ENCODE measurements at places on chromosomes 2 and 18. TPM values are rescaled to one million over a fixed set of nuclear protein-coding genes. Genes with fewer than 3 reads are reported as not detected.

GRCh38 chr2:94870440-94871225, 597 bp upstream of the TEKT4 start:
- no peak overlapping the region for H3K27ac ChIP-seq
- H3K27me3 ChIP-seq, result peaks cover 2% of the 10 kb centered on the region
- no peaks in the 10 kb centered on the region for H3K36me3 ChIP-seq
- H3K4me1 ChIP-seq, result peaks cover 6% of the 10 kb centered on the region
- DNase-seq, result no peak

MYO5B gene
- not detected for total RNA-seq

DNA sequence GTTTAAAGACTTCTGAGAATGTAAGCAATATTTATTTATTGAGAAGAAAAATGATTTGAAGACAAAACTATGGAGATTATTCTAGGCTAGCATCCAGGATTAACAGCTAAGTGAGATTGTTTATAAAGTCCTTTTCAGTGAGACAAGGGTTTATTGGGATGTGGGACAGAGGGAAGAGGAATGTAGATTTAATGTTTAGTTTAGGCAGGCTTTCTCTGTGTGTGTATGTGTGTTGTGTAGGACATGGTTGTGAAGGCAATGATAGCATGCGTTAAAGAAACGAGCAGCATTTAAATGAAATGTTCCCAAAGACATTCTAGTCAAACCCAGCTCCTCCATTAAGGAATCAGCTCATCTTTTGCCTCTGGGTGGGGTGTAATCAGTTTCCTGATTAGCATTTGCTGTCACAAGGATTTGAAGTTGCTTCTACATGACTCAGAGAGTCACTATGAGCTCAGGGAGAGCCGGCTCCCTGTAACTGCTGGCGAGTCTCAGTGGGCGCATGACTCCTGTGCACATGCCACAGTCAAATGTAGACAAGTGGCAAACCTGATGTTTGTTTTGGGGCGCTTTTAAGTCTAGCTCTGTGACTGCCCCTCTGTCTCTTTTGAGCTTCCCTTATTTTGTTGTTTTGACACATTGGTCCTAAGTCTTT, 442.2 kb upstream of the CELF4 start:
- no peaks in the 10 kb centered on the region for H3K4me1 ChIP-seq
- H3K4me3 ChIP-seq, result no peak overlapping the region
- no peak for DNase-seq
- H3K36me3 ChIP-seq, result no peaks in the 10 kb centered on the region

DNA sequence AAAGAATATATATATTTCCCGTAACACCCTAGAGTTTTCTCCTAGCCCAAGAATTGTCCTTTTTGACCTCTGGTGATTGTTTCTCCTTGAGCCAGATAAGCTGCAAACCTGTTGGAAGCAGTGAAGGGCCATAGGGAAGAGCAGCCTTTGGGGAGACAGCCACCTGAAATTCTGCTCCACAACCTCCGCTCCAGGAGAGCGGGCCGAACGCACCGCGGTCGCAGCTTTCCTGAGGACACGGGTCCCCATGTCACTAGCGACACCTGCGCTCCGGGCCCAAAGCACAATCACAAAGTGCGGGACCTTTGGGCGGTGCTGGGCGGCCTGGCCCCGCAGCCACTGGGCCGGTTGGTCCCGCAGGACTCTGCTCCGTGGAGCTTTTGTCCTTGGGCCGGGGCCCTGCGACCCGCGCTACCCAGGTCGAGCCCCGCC, 557 bp upstream of the DSG2 start:
- DNase-seq, result no peak
- no peak overlapping the region for H3K27ac ChIP-seq
- peak overlapping the region; percentile 25 for H3K4me3 ChIP-seq
- H3K27me3 ChIP-seq, result peaks cover 28% of the 10 kb centered on the region

GCG gene
- total RNA-seq, result not detected

DNA sequence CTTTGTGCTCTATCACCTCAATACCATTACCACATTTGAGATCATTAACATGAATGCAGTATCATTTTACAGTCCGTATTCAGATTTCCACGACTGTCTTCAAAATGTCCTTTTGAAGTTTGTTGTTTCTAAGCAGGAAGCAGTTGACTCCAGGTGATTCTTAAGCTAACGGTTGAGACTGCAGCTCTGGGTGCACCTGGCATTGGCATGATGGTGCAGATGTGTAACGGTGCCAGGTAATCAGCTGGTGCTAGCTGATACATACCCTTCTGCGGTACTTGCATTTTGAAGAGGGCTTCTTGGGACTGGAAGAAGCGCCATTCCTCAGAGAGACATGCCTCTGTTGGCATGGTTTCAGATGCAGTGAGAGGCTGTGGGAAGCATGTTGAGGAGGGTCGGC, 19.5 kb downstream of the SIGLEC15 start:
- H3K27ac ChIP-seq, result no peak overlapping the region
- H3K27me3 ChIP-seq, result no peaks in the 10 kb centered on the region
- H3K36me3 ChIP-seq, result peaks cover 7% of the 10 kb centered on the region
- H3K4me1 ChIP-seq, result no peaks in the 10 kb centered on the region
- H3K4me3 ChIP-seq, result no peak overlapping the region

DNA sequence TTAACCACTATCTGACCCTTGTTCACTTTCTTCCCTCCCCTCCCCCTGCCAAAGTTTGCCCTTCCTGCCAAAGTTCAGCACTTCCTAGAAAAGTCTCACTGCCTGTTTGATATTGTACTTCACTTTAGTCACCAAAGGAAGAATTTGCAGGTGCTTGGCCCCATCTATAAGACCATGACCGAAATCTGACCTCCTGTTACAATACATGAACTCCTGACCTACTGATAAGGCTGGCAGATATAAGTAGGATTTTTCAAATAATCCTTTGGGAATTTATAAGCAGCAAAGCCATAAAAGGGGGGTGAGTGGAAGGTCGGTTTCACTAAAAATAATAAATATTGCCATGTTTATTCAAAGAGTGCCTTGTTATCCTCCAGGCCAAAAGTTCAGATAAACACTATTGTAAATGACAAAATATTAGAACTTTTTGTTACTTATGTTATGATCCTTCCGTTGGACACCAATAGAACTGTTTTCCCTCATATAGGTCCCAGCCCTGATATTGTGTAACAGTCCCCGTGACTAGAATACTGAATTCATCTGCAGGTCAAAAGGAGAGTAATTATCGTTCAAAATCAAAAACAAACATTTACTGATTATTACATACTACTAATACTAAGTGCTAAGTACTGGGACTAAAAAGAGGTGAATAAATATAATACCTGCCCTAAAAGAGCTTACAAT, 277.6 kb downstream of the EXOC6B start:
- DNase-seq, result no peak
- H3K4me1 ChIP-seq, result no peaks in the 10 kb centered on the region
- H3K27me3 ChIP-seq, result no peaks in the 10 kb centered on the region
- no peak overlapping the region for H3K27ac ChIP-seq
- H3K36me3 ChIP-seq, result no peaks in the 10 kb centered on the region

GRCh38 chr2:75553935-75554531, 6.7 kb downstream of the EVA1A start:
- no peak overlapping the region for H3K4me3 ChIP-seq
- H3K27ac ChIP-seq, result no peak overlapping the region
- DNase-seq, result no peak
- H3K36me3 ChIP-seq, result no peaks in the 10 kb centered on the region
- H3K4me1 ChIP-seq, result no peaks in the 10 kb centered on the region
- H3K27me3 ChIP-seq, result no peaks in the 10 kb centered on the region

DNA sequence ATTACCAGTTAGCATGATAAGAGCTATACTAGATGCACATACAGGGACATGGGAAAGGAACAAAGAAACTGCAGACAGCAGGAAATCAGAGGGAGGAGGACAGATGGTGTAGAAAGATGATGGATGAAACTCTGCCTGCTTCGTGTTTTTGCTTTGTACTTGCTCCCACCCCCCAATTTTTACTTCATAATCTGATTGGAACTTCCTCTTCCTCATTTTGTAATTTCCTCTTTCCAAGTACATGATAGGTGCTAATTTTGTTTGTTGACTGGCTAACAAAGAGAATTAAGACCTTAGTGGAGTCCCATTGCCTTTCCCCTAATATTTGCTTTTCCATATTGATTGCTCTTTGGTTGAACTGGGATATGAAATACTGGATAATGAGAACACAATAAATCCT, 76.0 kb upstream of the PELI1 start:
- DNase-seq, result no peak
- no peaks in the 10 kb centered on the region for H3K27me3 ChIP-seq
- H3K36me3 ChIP-seq, result no peaks in the 10 kb centered on the region
- no peak overlapping the region for H3K27ac ChIP-seq
- no peak overlapping the region for H3K4me3 ChIP-seq
- H3K4me1 ChIP-seq, result peaks cover 17% of the 10 kb centered on the region

DNA sequence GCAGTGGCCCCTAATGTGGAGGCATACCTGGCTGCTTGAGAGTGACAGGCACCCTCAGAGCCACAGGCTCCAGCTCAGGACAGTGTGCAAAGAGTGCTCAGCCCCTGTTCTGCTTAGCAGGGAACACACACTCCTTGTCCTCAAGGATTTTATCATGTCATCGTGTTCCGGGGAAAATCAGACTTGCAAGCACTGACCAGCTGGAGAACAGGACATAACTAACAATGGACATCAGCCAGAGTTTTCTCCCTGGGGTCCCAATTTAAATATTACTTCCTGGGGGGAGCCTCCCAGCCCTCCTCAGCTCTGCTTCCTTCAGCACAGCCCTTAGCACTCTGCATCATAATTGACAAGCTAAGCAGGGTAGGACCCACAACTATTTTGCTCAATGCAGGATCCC, 175.4 kb upstream of the ACAA2 start:
- H3K27ac ChIP-seq, result no peak overlapping the region
- H3K36me3 ChIP-seq, result no peaks in the 10 kb centered on the region
- no peaks in the 10 kb centered on the region for H3K27me3 ChIP-seq
- no peak for DNase-seq
- no peaks in the 10 kb centered on the region for H3K4me1 ChIP-seq

DNA sequence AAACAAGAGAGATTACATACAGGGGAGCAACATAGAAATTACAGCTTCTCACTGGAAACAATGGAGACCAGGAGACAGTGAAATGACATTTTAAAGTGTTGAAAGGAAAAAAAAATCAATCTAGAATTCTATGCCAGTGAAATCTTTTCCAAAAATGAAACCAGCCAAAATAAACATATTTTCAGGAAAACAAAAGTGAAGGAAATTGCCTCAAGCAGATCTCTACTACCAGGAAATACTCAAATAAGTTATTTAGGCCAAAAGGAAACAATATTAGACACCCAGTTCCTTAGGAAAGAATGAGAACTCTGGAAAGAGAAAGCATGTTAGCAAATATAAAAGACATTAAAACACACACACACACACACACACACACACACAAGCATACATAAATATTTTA, 339.9 kb upstream of the NCKAP5 start:
- H3K27me3 ChIP-seq, result no peaks in the 10 kb centered on the region
- no peak for DNase-seq
- H3K36me3 ChIP-seq, result no peaks in the 10 kb centered on the region

GRCh38 chr2:231966886-231967285, 5.4 kb downstream of the DIS3L2 start:
- H3K27ac ChIP-seq, result no peak overlapping the region
- H3K36me3 ChIP-seq, result no peaks in the 10 kb centered on the region
- DNase-seq, result no peak
- peaks cover 23% of the 10 kb centered on the region for H3K4me1 ChIP-seq
- H3K27me3 ChIP-seq, result no peaks in the 10 kb centered on the region
- H3K4me3 ChIP-seq, result no peak overlapping the region

- H3K4me1 ChIP-seq, result no peaks in the 10 kb centered on the region
- no peak overlapping the region for H3K4me3 ChIP-seq
- no peak overlapping the region for H3K27ac ChIP-seq
- no peaks in the 10 kb centered on the region for H3K36me3 ChIP-seq
- DNase-seq, result no peak
Observed at GRCh38 chr2:96103761-96104486, 12.4 kb downstream of the ADRA2B start.

DNA sequence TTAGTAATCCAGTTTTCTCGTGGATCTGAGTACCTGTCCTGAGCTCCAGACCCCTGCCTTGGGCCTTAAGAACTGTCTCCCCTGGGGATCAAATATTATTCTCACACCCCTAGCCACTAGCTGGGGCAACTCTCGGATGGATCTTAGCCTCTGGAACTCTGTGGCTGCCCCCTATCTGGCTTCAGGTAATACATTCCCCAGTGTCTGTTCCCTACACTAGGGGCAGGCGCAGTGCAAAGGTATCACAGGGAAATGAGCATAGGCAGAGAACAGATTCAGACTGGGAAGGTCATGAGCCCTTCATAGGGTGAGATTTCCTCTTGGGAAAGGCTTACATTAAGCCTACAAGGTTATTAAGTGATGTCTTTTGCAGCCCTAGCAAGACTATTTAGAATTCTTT, 11.2 kb upstream of the SIX2 start:
- no peak overlapping the region for H3K27ac ChIP-seq
- no peaks in the 10 kb centered on the region for H3K36me3 ChIP-seq
- H3K4me1 ChIP-seq, result no peaks in the 10 kb centered on the region
- H3K4me3 ChIP-seq, result no peak overlapping the region
- no peak for DNase-seq

DNA sequence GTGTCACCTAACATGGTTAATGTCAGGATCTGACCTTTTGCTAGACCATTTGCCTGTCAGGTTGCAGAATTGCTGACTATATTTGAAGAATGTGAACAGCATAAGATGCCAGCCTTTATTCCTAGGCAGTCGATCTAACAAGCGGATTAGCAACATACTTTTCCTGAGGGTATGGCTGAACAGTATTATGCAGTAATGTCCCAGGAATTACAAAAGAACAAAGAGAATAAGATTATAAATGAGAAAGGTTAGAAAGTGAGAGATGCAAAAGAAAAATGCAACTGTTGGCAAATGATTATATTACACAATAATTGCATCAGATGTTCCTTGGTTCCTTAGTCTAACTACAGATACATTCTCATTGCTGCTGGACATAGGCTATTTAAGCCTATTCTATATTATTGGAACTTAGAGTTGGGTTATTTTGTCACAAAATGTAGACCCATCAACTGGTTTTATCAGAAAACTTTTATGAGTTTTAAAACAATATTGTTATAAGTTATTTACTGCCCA, 647.1 kb upstream of the CRIM1 start:
- no peaks in the 10 kb centered on the region for H3K36me3 ChIP-seq
- no peak for DNase-seq
- H3K27ac ChIP-seq, result no peak overlapping the region
- no peaks in the 10 kb centered on the region for H3K4me1 ChIP-seq
- no peak overlapping the region for H3K4me3 ChIP-seq

HAAO gene
- total RNA-seq, result not detected

GRCh38 chr18:73615506-73615905, 532.1 kb downstream of the FBXO15 start:
- no peaks in the 10 kb centered on the region for H3K4me1 ChIP-seq
- no peak for DNase-seq
- no peak overlapping the region for H3K4me3 ChIP-seq
- H3K36me3 ChIP-seq, result no peaks in the 10 kb centered on the region
- no peak overlapping the region for H3K27ac ChIP-seq

DNA sequence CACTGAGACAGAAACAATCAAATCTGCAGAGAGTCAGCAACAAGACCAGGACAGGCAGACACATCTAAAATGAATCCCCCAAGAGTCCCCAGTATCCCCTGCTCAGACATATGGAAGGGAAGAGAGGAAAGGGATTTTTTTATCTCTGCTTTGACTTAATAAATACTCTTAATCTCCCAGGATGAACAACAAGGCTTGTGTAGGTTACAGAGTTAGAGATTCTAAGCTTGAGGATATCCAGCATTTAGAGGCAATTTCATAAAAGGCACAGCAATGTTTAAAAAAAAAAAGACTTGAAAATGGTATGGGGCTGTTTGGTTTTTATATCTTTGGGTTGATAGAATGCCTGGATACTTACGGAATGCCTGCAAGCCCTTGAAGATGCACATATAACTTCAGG, 199.9 kb downstream of the ARL4C start:
- no peak overlapping the region for H3K4me3 ChIP-seq
- H3K27ac ChIP-seq, result peak overlapping the region; percentile 14
- DNase-seq, result no peak
- no peaks in the 10 kb centered on the region for H3K36me3 ChIP-seq
- peaks cover 75% of the 10 kb centered on the region for H3K4me1 ChIP-seq
- H3K27me3 ChIP-seq, result no peaks in the 10 kb centered on the region

Data from CD4-positive, alpha-beta T cell (primary cell).